ENCODE measurements at places on chromosomes 2 and 18. TPM values are rescaled to one million over a fixed set of nuclear protein-coding genes. Genes with fewer than 3 reads are reported as not detected.

The TRIM43 gene
- polyA plus RNA-seq: not detected

The C2orf78 gene
- not detected for polyA plus RNA-seq

The PAPOLG gene
- 5.8 TPM for polyA plus RNA-seq

- DNase-seq: no peak
Measured at GRCh38 chr2:68762665-68763064, 28.1 kb downstream of the ARHGAP25 start.

The LAMA3 gene
- polyA plus RNA-seq: 5.6 TPM

The GRB14 gene
- 0.29 TPM for polyA plus RNA-seq

- DNase-seq: no peak
Measured at GRCh38 chr2:173999272-173999671, 34.1 kb upstream of the SP3 start.

DNA sequence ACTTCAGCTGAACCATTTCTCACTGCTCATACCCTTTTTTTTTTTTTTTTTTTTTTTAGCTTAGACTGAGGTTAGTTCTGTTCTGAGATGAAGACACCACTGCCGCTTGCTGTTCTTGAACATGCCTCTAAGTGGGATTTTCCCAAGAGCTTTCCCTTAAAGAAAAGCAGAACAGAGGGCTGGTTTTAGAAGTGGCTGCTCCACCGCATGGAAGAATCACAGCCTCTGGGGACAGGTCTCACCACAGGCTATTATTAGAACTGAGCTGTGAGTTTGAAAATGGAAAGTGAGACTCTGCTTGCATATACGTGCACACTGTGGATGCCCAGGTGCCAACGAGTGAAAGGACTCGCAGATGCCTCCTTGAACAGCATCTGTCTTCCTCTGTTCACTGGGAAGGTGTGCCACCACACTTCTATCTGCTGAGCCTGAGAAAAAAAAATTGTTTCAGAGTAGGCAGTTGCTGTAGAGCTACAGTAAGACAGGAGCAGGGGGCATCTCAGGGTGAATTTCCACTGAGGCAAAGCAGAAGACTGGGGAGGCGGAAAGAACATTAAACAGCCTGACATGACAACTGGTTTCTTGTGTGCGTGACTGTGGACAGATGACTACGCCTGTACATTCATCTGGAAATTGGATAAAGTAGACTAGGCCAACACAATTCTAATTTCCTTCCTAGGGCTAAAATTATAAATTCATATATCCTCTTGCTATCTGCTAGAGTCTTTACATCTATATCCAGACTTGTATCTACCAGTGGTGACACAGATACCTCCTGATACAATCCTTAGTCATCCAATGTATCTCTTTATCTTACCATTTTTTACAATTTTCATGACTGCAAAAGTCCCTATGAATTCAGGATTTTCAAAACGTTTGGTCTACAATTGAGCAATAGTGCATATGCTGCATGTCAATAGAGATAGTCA lies 1045.7 kb upstream of the CELF4 start:
- no peak for DNase-seq

The RFX8 gene
- 2.1 TPM for polyA plus RNA-seq

GRCh38 chr18:59268721-59269562 lies 4.3 kb downstream of the RAX start:
- no peak for DNase-seq

The CFAP221 gene
- 0.12 TPM for polyA plus RNA-seq

The GCA gene
- 5.2 TPM for polyA plus RNA-seq

- no peak for DNase-seq
Measured at GRCh38 chr2:190547886-190548285, 13.4 kb upstream of the NEMP2 start.
